ENCODE measurements at places on chromosomes 2 and 18.
A peak's percentile ranks its signal among the peaks of the same experiment; 100 is the strongest.

DNA sequence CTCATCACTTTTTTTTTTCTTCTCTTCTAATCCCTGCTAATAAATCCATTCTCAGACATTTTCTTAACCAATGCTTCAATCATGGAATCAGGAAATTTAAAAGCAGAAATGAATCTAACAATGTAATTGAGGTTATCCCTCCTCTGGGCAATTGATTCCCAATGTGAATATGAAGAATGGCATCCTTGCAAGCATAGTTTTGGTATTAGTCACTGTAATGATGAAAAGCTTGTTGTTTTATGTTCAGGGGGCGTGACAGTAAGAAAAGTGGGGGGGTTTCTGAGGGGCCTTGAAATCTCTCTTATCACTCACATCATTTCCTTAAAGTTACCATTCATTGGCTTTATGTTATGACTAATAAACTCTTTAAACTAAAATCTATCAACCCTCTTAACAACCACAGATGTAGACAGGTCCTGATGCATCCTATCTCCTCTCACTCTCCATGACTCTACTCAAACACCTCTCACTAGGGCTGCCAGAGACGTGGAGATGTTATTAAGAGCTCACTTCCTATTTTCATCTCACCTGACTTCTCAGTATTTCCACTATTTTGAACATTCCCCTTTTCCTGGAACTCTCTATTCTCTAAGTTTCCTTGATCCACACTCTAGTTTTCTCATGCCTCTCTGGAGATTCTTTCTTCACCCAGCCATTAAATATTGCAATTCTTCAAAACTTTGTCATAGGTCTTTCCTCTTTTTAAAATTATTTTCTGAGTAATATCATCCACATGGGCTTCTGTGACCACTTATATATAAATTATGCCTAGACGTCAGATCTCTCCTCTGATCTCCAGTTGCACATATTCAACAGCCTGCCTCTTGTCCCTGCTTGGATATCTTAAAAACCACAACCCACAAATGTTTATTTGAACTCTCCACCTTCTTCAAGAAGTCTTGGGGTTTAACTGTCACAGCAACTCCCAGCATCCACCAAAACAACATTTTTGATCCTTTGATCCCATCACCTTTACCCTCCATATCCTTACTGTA lies 332.9 kb downstream of the CDH2 start:
- peak; percentile 71 for DNase-seq

- no peak for DNase-seq
These were observed 134.6 kb downstream of the TMEFF2 start for GRCh38 chr2:192060161-192060560.

GRCh38 chr18:36516258-36516657 lies 218.7 kb downstream of the FHOD3 start:
- no peak for DNase-seq

DNA sequence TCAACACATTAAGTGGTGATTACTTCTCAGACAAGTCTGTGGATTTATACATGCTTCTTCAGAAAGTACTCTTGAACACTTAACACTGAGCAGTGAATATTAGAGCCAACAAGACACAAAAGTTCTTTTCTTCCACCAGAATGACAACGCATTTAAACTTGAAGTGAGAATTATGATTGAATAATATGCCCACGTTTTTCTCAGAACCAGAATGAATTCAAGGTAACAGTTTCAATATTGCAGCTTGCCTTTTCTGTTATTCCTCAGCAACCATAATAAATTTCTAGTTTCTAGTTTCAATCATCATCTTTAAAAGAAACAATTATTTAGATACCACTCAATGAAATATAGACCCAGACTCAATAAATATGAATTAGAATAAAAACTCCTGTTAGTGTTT lies 547.0 kb downstream of the NUP35 start:
- DNase-seq: no peak

GRCh38 chr18:38456253-38456652 lies 890.7 kb upstream of the CELF4 start:
- no peak for DNase-seq

DNA sequence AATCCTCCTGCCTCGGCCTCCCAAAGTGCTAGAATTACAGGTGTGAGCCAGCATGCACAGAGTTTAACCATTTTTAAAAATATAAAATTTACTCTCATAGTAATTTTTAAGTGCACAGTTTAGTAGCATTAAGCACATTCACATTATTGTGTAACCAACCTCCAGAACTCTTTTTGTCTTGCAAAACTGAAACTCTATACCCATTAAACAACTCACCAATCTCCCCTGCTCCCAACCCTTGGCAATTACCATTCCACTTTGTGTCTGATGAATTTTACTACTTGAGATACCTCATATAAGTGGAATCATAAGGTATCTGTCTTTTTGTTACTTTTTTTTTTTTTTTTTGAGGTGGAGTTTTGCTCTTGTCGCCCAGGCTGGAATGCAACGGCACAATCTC lies 112.5 kb downstream of the BMPR2 start:
- no peak for DNase-seq

Measured in HCEC 1CT (cell line).